ENCODE measurements at places on chromosomes 2 and 18.

GRCh38 chr2:5742126-5742525 is 49.9 kb downstream of the SOX11 start:
- no peak for DNase-seq

DNA sequence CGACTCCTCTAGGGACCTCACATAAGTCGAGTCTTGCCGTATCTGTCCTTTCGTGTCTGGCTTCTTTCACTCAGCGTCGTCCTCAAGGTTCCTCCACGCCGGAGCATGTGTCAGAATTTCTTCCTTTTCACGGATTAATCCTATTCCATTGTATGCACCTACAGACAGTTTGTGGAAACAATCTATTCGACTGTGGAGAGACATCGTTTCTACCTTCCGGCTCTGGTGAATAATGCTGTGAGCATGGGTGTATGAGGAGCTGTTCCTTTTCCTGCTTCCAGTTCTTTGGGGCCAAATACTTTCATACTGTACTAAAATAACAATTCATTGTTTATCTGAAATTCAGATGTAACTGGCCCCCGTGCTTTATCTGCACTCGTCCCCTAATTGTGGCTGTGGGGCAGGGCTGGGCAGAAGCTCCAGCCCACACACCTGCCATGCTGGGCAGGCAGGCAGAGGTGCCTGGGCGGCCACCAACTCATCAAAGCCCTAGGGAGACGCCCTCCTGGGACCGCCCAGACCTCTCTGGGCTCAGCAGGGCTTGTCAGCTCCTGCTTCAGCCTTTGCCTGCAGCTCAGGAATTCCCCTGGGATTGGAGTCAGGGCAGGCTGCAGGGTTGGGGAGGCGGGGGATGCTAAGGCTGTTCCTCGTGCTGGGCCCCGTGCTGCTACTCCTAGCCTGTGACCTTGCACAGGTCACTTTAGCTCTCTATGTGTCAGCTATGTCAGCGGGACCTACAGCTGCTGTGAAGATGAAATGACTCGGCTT is 14.5 kb downstream of the GPC1 start:
- DNase-seq: peak; percentile 90

GRCh38 chr2:182522405-182522896 is 95.6 kb upstream of the PDE1A start:
- no peak for DNase-seq

DNA sequence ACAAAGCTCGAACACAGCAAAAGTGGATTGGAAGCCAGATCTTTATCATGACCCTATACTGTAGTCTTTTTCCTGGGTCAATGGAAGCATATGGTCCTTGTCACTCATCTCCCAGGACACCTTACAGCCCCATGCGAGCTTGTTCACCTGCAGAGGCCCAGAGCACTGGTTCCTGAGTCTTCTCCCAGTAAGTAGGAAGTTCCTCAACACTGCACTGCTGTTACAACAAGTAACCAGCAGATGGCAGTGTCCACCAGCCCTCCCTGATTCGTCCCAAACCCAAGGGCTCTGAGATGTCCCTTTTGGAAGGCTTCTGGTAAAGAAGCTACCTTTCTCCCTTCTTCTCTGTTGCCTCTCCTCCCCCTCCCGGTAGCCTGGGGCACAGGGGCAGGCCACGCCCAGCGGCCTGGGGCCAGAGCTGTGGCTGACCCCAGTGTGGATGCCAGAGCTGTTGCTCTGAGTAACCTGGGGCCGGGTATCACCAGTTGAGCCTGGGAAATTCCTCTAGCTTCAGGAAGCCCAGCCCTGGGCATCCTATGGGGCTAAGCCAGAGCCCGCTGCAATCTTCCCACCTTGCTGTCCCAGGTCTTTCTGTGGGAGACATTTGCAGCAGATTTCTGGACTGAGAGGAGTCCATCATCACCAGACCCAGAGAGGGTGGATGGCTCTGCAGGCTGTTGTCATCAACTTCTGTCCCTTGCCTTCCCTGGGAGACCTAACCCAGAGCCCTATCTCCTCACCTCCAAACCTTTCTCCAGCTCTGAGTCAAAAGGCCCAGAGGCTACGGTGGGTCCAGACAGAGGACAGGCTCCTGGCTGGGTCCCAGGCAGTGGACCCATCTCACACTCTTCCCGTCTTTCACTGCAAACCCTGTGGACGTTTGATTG is 5.3 kb upstream of the GDF7 start:
- peak; percentile 71 for DNase-seq

All from D341Med (cell line).